Activated naive CD4-positive, alpha-beta T cell treated with anti-CD3 and anti-CD28 coated beads for 36 hours (primary cell): ENCODE measurements at places on chromosomes 5 and 9. TPM values are rescaled to one million over a fixed set of nuclear protein-coding genes. Genes with fewer than 3 reads are reported as not detected.

DNA sequence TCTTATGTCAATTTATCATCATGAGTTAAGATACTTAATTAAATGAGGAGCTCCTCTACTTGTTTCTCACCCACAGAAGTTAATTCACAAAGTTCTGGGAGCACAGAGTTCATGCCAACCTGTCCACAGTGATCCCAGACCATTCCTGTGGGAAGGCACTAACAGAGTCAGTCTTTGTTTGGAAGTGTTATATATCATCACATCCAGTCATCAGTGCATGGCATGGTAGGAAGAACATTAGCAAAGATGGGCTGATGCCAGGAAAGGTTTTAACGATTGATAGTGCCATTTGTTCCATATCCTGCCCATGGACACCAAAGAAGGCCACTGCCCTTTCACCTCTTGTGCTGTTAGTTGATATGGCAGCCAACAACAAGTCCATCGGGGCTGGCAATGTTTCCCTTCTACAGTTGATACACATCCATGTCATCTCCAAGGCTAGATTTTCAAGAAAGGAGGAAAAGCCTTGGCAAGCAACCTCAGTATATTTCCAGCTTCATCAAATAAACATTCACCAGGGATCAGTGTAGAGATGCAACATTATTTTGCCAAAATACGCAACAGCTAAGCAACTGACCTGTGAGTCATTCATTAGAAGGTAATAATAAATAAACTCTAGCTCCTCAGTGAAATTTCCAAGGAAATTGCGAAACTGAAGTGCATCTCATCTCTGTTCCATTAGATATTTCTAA is 169.6 kb downstream of the RORB start:
- H3K36me3 ChIP-seq, result no peaks in the 10 kb centered on the region
- no peak overlapping the region for H3K4me3 ChIP-seq
- H3K27ac ChIP-seq, result no peak overlapping the region

The SLC25A2 gene
- total RNA-seq, result not detected

DNA sequence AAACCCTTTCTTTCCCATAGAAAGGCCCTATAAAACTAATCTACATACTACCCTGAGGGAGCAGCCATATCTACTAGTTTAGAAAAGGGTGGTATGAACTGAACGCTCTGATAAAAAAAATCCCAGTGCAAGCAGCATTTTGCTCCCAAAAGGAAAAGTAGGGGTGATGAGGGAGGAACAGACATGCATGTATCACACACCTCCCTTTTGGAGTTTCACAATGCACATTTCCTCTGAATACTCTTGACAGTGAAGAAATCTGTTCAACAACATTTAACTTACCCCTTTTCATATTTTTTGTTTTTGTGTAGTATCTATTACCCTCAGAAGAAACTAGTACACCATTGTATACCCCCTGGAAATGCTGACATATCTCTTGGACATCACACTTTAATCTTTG is 411.4 kb downstream of the MAT2B start:
- no peaks in the 10 kb centered on the region for H3K27me3 ChIP-seq
- H3K4me3 ChIP-seq, result no peak overlapping the region
- DNase-seq, result no peak

- no peak overlapping the region for H3K27ac ChIP-seq
- DNase-seq, result no peak
- H3K27me3 ChIP-seq, result no peaks in the 10 kb centered on the region
- no peaks in the 10 kb centered on the region for H3K36me3 ChIP-seq
- H3K4me3 ChIP-seq, result no peak overlapping the region
These were observed 616.7 kb upstream of the DAB2 start for GRCh38 chr5:40041452-40041851.

DNA sequence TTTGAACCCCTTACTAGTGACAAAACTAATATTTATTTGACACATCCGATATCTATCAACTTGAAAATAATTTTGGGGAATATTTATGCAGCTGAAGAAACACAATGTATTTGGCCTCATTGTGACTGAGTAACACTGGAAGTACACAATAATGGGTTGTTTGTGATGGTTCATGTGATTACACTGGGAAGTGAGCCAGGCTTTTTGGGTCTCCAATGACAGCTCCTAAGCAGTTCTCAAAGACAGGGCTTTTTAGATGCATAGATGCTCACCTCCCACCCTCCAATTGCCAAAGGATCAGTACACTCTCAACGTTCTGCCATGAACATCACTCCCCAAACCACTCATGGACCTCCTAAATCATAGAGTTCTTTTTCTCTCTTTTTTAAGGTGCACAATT is 170.0 kb downstream of the SLC24A2 start:
- H3K4me1 ChIP-seq, result no peaks in the 10 kb centered on the region
- DNase-seq, result no peak
- no peaks in the 10 kb centered on the region for H3K36me3 ChIP-seq
- H3K27me3 ChIP-seq, result peaks cover 20% of the 10 kb centered on the region
- H3K4me3 ChIP-seq, result no peak overlapping the region

- no peak for DNase-seq
- H3K36me3 ChIP-seq, result no peaks in the 10 kb centered on the region
- H3K27ac ChIP-seq, result no peak overlapping the region
These were observed 110.7 kb downstream of the TLE1 start for GRCh38 chr9:81578606-81579005.

GRCh38 chr9:20297646-20298084 is 324.6 kb downstream of the MLLT3 start:
- peaks cover 2% of the 10 kb centered on the region for H3K36me3 ChIP-seq
- no peak overlapping the region for H3K27ac ChIP-seq
- DNase-seq, result no peak
- peaks cover 32% of the 10 kb centered on the region for H3K4me1 ChIP-seq
- H3K4me3 ChIP-seq, result no peak overlapping the region

The APBA1 gene
- total RNA-seq, result 0.05 TPM

- H3K36me3 ChIP-seq, result peaks cover 9% of the 10 kb centered on the region
- H3K27me3 ChIP-seq, result no peaks in the 10 kb centered on the region
- DNase-seq, result no peak
- no peak overlapping the region for H3K27ac ChIP-seq
These were observed 11.4 kb upstream of the SLC45A2 start for GRCh38 chr5:33995865-33996264.

GRCh38 chr9:5750569-5750968 is 82.3 kb downstream of the ERMP1 start:
- H3K4me1 ChIP-seq, result peaks cover 23% of the 10 kb centered on the region
- H3K27me3 ChIP-seq, result no peaks in the 10 kb centered on the region

- no peaks in the 10 kb centered on the region for H3K4me1 ChIP-seq
- no peak for DNase-seq
- H3K36me3 ChIP-seq, result no peaks in the 10 kb centered on the region
- no peak overlapping the region for H3K27ac ChIP-seq
These were observed 35.6 kb downstream of the TLR4 start for GRCh38 chr9:117739624-117740347.

The HSD17B3 gene
- not detected for total RNA-seq
